Omental fat pad (tissue), 4 donors: ENCODE measurements at places on chromosomes 3 and 15. TPM values are rescaled to one million over a fixed set of nuclear protein-coding genes. Genes with fewer than 3 reads are reported as not detected.

DNA sequence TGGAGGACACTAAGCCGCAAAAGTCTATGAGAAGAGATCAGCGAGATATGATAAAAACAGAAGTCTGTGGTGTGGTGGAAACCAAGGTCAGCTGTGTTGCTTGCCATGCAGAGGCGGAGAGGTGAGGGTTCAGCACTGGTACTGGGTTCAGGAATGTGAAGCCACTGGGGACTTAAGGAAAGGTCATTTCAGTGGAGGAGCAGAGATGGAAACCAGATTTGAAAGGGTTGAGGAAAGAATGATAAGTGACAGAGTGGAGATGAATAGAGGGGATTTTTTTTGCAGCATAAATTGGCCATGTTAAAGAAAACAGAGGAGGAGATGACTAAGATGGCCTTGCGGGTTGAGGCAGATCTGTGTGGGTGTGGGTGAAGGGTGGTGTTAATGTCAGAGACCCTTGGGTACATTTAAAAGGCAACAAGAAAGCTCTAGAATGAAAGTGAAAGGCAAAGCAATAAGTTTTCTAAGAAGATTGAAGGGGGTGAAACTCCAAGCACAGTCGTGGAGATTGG, 265.5 kb downstream of the ADAMTSL3 start:
- no peak for DNase-seq

The SPATA12 gene
- not detected for total RNA-seq

The TMEM45A gene
- total RNA-seq, result 6.8 TPM

- no peak for DNase-seq
Observed at GRCh38 chr15:98519767-98520550, 128.4 kb upstream of the IGF1R start.

The CYP1A1 gene
- 1.9 TPM for total RNA-seq

DNA sequence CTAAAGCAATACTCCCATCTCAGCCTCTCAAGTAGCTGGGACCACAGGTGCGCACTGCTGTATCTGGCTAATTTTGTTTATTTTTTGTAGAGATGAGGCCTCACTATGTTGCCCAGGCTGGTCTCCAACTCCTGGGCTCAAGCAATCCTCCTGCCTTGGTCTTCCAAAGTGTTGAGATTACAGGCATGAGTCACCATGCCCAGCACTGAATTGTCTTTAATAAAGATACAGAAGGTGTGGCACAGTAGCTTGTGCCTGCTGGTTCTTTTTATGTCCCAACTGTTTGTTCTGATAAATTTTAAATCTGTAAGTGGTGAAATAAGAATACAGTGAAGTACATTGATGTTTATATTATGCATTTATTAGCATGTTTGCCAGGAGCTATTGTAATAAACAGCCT, 20.6 kb upstream of the TRAK1 start:
- no peak for DNase-seq

GRCh38 chr3:146589899-146590508, 15.1 kb downstream of the PLSCR5 start:
- no peak for DNase-seq

The CCDC191 gene
- total RNA-seq, result 3.3 TPM

The GOLGA6B gene
- total RNA-seq, result not detected

DNA sequence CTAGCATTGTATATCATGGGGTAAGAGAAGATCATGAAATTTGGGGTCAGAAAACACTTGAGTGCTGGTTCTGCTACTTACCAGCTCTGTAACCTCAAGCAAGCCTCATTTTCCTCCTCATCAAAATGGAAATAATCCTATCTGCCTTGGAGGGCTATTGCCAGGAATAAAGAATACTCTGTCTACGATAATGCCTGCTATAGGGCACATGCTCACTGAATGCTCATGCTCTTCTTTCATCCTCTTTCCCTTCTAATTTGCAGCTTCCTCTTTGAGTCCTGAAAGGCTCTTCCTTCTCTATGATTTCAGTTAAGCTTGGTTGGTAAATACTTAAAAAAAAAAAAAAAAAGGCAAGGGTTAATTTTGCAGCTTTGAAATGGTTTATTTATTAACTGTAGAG, 12.8 kb downstream of the RTP1 start:
- no peak for DNase-seq

The PRR20G gene
- total RNA-seq, result not detected

DNA sequence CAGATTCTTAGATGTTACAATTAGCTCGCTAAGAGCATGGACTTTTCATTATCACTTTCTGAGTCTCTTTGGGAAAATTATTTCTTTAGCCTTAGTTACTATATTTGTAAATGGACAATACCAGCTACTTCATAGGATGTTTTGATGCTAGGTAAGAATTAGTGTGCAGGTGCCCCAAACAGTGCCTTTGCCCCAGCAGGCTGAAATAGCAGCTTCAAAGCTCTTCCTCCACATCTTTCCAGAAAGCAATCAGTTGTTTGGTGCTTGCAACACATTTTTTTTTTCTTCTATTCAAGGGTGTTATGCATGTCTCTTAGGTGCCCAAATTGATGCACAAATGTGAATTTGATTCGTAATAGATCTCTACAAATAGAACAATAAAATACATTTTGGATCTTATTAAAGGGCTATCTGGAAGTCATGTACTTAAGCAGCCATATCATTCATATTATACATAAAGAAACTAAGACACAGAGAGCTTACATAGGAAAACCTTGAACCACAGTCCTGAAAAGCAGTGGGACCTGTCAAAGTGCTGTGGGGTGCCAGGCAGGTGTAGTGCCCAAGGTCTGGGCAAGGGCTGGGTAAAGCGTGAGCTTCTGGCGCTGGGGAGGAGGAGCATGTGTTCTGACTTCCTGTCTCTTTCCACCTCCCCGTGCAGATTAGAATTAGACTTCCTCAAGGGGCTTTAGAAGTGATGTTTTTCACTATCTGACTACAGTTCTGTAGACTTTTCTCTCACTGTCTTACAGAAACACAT, 62.9 kb downstream of the FNDC3B start:
- DNase-seq, result no peak

The ABI3BP gene
- 37.4 TPM for total RNA-seq

GRCh38 chr3:149142682-149143081, 13.2 kb downstream of the HPS3 start:
- DNase-seq, result no peak

The GOLGA8G gene
- not detected for total RNA-seq

GRCh38 chr3:155778462-155778861, 27.6 kb downstream of the C3orf33 start:
- DNase-seq, result no peak

The RGMA gene
- total RNA-seq, result 12.8 TPM

DNA sequence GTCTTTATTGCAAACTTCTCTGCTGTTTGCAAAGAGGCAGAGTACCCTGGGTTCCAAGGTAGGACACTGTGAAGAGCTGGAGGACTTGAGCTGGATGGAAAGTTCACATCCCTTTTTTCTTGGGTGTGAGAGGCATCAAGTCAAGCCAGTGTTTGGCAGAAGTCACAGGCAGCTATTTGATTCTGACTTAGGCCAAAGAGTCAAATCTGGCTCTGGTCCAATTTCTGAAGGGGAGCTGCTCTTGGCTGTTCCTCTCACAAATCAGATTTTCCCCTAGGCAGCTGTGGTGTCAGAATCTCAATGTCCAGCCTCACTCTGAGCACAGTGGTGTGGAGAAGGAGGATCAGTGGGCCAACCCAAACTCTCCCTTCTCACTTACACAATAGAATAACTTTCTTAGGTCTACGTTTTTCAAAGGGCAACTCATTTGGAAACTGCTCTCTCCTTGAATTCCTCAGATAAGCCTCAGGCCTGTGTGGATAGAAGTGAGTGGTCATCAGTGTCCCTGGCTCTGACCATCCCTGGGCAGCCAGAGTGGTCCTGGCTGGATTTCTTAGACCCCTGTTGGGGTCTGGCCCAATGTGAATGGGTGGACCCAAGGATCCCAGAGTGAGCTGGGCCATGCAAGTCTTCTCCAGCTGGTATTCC, 18.2 kb upstream of the AMOTL2 start:
- no peak for DNase-seq

The CTXN2 gene
- total RNA-seq, result not detected

DNA sequence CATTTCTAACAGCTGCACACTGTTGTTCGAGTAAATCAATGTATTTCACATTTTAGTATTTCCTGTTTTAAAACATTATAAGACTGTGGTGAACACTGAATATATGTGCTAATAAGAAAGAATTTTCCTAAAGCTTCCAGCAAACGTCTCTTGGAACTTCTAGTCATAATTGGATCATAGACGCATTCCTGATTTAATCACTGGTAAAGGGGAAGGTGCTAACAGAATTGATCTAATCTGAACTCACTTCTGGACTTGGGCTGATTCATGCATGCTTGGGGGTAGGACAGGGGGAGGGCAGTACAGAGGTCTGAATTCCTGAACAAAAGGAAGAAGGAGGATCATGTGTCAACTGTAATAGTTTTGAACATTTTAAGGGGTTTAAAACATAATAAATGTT, 7.3 kb upstream of the LEKR1 start:
- DNase-seq, result no peak

The GRM2 gene
- 0.48 TPM for total RNA-seq

- DNase-seq, result no peak
Observed at GRCh38 chr15:59960318-59960717, 43.8 kb upstream of the FOXB1 start.

DNA sequence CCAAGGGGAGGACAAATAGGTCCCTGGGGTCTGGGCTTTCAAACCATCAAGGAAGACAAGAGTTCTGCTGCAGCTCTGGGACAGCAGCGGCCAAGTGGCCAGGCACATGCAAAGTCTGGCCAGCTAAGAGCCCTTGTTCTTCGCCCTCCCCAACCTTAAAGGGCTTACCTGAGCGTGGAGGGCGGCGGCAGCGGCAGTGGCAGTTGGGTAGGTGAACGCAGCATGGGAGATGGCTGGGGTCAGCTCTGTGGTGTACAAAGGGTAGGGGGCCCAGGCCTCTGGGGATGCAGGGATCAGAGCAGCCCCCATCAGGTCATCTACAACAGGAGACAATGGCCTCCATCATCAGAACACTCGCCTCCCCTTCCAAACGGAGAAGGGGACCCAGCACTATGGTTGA, 27.1 kb downstream of the RBPMS2 start:
- no peak for DNase-seq

The GUCA1C gene
- not detected for total RNA-seq

GRCh38 chr3:106446271-106446670, 577.5 kb upstream of the CBLB start:
- DNase-seq, result no peak

DNA sequence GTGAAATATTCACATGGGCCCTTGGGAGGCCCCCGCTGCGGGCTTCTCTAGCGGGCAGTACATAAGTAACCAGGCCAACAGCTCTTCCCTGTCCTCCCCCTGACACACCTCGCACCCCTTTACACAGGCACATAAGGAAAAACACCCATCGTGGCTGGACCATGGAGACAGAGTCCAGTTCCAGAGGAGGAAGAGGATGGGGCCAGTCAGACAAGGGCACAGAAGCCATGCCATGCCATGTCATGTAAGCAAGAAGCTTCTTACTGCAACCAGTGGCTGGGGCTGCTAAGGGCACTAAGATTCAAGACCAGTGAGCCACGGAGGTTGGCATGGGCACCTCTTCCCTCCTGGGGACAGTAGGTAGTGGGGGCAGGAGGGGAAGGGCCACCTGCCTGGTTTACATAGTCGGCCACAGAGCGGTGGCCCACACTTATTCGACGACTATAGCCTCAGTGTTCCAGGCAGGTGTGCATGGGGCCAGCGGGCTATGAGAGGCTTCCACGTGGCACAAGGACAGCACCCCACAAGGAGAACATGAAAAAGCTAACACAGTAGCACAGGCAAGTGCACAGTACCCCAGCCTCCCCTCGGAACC, 5.7 kb upstream of the CYP11A1 start:
- no peak for DNase-seq

DNA sequence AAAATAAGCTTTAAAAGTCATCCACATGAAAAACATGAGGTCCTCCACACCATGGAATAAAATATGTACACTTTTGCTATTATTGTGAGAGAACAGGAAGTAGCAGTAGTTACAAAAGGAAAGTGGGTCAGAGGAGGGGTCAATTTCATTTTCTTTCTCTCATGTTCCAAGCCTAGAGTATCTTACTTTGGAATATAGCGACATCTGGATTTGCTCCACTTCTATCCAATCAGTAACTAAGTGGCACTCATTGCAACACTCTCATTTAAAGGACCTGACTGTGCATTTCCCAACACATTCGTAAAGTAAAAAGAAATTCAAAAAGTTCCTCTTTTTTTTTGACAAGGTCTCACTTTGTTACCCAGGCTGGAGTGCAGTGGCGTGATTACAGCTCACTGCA, 637.3 kb downstream of the TUSC7 start:
- DNase-seq, result no peak

The RBP2 gene
- total RNA-seq, result not detected

The LARP6 gene
- total RNA-seq, result 56.6 TPM

DNA sequence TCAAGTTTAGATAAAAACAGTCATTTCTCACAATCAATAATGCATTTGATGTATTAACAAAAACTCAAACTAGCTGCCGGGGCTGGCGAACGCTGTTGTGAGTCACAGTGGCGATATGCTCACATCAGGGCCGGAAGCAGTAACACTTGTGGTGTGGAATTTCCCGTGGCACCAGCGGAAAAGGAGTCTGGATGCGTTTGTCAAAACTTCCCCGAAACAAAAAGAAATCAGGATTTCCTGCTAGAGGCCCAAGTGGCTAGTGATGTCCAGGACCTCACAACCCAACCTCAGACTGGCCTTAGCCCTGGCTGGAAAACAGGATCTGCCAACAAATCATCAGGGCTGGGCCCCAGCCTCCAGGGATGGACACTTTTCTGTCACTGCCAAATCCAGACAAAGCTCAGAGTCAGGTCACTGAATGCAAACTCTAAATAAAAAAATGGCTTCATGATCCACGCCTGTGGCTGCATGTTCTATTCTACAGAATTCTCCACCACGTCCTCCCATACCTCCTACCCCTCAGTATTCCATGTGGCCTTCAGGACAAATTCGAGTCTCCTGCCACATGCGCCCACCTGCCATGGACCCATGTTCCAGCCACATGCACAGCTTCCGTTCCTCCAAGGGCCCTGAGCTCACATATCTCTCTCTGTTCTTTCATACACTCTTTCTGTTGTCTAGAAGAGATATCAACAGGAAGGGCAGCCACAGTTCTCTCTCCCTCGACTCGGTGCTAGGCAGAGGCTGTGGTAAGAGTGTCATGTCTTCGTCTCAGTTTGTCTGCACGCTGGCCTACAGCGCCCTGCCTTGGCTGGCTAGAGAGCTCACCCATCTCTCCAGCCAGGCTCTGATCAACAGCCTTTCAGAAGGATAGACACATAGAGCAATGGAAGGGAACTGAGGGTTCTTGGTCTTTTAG, 35.4 kb downstream of the EHD4 start:
- no peak for DNase-seq

DNA sequence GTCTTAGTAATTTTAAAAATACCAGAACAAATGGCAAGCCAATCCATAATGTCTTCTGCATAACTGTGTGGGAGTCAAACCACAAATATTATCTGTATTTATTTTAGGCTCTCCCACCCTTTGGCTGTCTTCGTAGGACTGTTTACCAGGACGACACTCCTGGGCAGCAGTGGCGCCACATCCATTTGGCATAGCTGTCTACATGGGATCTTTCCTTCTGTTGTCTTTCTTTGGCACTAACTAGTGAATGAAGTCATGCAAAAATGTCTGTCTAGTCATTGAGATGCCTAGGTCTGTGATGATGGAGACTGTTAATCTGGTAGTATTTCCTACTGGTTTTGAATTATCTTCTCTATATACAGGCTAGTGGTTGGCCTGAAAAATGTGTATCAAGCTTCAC, 54.0 kb upstream of the CHMP2B start:
- DNase-seq, result no peak

The LMOD3 gene
- not detected for total RNA-seq

The ZKSCAN7 gene
- total RNA-seq, result 4.3 TPM
